ENCODE measurements at places on chromosomes 11 and 22.

- DNase-seq: no peak
Observed at GRCh38 chr22:49229483-49230193, 598.0 kb downstream of the BRD1 start.

GRCh38 chr22:48715511-48715910 is 1112.2 kb downstream of the BRD1 start:
- DNase-seq: no peak

DNA sequence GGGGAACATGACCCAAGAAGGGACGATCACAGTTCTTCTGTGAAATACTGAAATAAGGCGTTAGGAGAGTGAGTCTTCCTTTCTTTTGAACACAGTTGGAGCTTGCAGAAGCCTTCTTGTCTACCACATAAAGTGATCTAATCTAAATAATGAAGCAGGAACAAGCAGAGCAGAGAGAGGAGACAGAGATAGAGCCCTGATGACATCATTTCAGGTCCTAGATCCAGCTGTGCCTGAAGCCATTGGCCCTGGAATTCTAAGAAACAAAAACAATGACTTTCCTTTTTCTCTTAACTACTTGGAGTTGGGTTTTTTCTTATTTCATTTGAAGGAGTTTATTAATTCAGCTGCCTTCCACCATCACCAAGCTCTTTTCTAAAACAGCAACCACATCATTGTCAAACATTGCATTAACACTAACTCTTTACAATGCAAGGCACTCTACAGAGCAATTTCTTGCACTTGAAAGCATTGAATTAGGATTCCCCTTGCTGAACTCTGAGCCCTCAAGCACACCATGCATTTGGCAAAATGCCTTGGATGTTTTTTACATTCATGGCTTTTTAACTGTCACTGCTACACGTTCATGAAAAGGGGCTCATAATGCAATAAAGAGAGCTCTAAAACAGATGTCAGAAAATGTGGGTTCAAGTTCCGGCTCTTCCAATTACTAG is 117.2 kb upstream of the TIMP3 start:
- DNase-seq: peak; percentile 12

DNA sequence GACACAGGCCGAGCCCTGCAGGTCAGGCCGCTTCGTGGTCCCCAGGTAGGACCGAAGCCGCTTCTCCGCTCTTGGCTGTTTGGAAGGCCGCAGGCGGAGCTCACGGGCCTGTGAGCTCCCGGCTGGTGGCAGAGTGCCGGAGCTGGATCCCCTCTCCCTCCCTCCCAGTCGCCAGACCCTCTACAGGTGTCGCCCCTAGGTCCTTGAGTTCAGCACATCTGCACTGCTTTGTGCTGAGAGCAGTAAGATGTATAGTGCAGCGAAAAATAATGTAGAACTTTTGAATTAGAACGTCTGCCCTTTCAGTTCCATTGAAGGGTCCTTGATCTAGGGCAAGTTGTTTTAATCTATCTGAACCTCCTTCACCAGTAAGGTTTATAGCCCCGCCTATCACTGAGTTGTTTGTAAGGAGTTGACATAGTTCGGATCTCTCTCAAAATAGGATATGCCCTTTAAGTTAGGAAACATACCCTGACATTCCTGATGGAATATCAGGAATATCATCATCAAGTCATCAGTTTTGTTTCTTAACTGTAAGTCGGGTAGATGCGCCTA is 419 bp downstream of the ANKRD49 start:
- DNase-seq: no peak

DNA sequence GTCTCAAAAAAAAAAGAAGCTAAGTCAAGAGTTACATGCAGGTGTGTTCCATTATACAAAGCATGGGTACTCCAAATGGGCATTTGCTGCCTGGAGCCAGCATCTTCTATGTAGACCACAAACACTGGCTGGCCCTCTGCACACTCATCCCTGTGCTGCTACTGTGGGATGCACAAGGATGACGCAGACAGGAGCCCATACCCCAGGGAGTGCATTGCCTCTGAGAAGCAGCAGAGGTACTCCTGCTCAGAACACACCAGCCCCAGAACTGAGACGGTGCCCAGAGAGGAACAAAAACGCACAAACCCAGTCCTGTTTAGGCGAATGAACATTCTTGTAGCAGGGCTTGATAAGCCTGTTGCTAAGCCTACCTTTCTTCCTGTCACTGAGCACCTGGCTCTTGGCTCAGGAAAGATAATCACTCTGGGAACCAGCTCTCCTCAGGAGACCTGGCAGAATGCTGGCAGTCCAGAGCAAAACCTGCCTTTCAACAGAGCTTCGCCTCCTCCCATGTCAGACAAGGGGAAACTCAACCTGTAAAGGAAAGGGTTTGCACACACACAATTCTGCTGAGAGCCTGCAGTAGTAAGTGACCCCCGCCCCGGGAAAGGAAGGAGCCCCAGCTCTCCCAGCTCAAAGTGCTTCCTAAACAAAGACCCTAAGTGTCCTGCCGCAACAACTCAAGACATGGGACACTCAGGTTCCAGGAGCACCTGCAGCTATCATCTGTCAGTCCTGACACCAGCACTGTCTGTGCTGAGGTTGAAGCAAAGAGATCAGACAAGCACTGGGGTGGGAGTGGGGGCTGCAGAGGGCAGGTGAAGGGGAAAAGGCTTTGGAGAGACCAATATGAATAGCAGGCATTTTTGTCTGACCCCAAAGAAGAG is 145.7 kb downstream of the TENM4 start:
- no peak for DNase-seq

DNA sequence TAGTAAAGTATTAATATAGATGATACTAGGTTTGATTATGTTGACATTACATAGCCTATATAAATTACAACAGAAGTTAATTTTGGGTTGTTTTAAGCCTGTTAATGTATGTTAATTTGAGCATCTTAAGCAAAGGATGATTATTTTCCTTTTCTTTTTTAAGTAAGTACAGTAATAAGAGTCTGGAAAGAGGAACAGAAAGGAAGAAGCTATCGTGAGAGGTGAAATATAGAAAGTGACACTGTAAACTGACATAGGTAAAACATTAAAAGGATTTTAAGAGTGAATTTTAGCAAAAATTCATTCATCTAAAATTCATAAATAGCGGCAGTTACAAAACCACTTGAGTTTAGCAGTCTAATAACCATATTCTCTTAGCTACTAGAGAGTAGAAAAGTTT is 45.5 kb downstream of the FAR1 start:
- DNase-seq: no peak

- DNase-seq: no peak
Observed at GRCh38 chr11:107827041-107827440, 31.5 kb downstream of the SLC35F2 start.

Data from NCI-H187 (cell line).